KG1 (cell line): ENCODE measurements at places on chromosomes 2 and 18.

DNA sequence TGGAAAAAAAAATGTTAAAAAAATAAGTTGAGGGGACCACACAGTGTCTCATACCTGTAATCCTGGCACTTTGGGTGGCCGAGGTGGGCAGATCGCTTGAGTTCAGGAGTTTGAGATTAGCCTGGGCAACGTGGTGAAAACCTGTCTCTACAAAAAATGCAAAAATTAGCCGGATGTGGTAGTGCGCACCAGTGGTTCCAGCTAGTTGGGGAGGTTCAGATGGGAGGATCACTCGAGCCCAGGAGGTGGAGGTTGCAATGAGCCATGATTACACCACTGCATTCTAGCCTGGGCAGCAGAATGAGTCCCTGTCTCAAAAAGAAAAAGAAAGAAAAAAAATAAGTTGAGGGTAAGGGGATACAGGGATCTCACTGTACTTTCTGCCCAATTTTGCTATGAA lies 6.1 kb upstream of the KYNU start:
- no peak for DNase-seq

DNA sequence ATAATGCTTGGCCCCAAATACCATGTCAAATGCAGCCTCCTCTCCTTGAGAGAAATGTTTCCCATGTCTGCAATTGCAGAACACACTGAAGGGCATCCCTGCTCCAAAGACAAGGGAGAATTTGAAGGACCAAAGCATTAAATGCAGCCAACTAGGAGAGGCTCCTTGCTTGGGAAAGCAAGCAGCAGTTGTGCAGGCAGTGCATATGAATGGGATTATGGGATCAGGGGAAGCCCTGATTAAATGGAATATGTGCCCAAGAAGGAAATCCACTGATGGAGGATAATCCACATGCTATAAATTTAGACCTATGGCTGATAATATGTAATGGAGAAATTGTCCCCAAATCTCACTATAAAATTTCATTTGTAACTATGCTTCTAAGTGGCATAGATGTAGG lies 116.1 kb downstream of the NCKAP5 start:
- DNase-seq, result no peak

- no peak for DNase-seq
Measured at GRCh38 chr18:23552505-23552904, 33.8 kb downstream of the NPC1 start.

- no peak for DNase-seq
Measured at GRCh38 chr2:120344976-120345581, 857 bp upstream of the INHBB start.

DNA sequence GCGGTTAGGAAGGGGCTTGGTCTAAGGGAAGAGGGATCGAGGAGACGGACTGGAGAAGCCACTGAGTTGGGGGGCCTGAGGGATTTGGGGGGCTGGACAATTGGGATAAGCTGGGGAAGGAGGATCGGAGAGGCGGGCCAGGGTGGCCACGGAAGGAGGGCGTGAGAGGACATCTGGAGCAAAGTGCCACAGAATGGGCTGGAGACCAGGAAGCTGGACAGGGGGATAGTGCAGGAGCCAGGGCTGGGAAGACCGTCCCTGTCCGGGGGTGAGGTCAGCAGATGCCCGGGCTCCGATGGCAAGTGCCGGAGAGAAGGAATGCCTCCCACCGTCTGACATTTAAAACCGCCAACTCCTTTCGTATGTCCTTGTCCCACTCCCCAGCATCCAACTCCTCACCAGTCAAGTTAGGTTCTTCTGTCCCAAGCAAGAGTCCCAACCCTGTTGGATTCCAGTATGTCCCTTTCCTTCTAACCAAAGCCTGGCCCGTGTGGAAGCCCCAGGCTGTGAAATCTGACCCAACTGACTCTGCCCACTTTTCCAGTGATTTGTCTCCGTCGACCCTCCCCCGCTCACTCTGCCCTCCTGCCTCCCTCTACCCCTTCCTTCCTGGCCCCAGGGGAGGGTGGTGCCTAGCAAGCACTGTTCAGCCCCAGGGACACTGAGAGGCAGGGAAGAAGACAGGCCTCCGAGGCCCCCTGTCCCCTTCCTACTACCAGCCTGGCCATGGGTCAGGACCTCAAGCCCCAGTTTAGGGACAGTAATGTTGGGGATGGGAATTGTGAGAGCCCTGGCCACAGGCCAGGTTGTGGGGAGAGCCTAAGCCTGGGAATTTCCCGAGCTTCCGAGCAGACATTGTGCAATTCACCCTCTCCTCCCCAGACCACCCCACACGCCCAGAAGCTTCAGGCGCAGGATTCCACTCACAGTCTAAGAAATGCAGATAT lies 31.5 kb upstream of the TMBIM1 start:
- no peak for DNase-seq

GRCh38 chr2:63865159-63865799 lies 23.6 kb downstream of the UGP2 start:
- no peak for DNase-seq
